ENCODE measurements at places on chromosomes 3 and 15. TPM values are rescaled to one million over a fixed set of nuclear protein-coding genes. Genes with fewer than 3 reads are reported as not detected.

TYRO3 gene
- total RNA-seq, result 9.7 TPM

GUCA1C gene
- total RNA-seq, result not detected

SLCO2A1 gene
- not detected for total RNA-seq

HIGD2B gene
- total RNA-seq, result not detected

CSPG5 gene
- 0.12 TPM for total RNA-seq

TRAT1 gene
- total RNA-seq, result not detected

All from smooth muscle cell of the coronary artery (primary cell).